NK-92 treated with Interleukin-12 subunit alpha and Interleukin-12 subunit beta, amount 100 ng/mL, for 24 hours (cell line): ENCODE measurements at places on chromosomes 7 and 10.

DNA sequence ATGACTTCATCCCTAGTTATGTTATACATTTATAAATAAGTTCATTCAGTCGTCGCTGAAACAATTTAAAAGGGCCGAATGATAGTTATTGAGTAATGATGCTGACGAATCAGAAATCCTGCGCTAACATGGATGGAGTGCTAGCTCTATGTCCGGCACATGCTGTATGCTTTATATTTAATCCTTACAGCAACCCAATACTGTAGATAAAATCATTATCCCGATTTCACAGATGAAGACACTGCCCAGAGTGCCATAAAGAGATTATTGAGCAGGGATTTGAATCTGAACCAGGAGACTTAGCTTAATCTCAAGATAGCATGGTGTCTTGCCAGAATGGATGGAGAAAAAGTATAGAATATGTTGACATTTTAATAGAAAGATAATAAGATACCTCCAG, 1.1 kb upstream of the ICA1 start:
- no peak for DNase-seq

DNA sequence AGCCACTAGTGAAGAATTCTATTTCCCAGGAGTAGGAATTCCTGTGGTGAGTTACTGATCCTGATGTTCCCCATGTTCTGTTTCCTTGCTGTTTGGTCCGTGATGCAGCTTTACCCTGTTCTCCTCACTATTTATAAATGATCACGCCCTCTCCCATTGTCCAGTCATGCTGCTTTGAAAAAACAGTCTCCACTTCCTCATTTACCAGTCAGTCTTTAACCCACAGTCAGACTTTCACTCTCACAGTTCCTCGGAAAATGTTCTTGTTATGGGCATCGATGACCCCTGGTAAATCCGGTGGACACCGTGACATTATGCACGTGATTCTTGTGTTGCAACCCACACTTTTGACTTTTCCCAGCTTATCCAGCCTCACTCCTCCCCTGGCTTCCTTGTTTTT, 14.4 kb downstream of the SCIN start:
- DNase-seq, result no peak

DNA sequence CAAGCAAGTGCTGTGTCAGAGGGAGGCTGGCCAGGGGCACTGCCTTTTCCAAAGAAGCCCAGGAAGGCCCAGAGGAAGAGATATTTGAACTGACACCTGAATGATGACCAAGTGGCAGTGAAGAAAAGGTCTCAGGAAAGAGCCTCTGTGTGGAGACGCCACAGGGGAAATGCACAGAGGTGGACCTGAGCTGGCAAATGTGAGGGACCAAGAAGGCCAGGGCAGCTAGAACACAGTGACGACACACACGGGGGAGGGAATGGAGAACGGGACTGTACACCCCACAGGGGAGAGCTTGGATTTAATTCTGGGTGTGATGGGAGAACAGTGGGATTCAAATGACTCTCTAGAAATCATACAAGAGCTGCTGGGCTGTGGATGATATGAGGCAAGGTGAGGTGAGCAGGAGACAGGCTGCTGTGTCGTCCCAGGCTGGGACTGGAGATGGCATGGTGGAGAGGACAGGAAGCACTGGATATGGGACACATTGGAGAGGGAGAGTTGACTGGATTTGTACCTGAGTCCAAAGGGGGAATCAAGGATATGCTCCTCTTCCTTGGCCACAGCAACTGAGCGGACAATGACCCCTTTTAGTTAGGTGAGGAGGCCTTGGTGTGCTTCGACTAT, 84.2 kb upstream of the DDC start:
- no peak for DNase-seq

DNA sequence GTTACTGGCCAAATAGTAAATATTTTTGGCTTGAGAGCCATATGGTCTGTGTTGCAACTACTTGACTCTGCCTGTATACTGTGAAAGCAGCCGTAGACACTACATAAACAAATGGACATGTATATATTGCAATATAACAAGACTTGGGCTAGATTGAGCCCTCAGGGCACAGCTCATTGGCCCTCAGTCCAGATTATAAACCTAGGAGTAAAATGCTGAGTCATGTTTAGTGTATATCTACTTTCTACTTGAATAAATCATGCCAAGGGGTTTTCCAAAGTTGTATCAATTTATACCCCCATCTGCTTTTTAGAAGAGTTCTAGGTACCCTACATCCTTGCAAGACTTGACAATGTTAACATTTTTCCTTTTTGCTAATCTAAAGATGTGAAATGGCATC, 27.4 kb upstream of the POU6F2 start:
- DNase-seq, result no peak

- no peak for DNase-seq
Observed at GRCh38 chr7:52283335-52283734, 752.1 kb upstream of the POM121L12 start.

DNA sequence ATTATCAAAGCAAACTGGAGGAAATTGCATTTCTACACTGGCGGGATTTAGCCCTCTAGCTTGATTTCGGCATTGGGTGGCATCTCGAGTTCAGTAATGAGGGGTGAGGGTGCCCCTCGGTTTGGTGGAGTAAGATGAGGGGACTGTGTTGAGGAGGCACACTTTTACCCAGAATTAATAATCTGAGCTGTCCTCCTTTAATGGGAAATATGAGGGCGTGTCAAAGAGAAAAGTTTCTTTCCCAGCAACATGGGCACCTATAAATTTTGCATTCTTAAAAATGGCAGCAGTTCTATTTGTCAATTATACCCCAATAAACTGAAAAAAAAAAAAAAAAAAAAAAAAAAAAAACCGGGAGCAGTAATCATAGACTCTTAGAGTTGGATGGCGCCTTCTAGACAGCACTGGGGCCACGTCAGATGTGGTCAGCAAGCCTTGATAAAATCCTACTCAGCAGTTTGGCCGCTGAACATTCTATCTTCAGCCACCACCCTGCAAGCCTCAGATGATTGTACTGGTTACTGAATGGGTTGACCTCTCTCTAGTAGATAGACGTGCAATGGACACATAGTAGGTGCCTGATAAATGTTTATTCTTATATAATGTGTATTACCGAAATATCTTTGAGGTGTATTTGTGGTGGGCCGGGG, 931 bp downstream of the PAPSS2 start:
- no peak for DNase-seq

DNA sequence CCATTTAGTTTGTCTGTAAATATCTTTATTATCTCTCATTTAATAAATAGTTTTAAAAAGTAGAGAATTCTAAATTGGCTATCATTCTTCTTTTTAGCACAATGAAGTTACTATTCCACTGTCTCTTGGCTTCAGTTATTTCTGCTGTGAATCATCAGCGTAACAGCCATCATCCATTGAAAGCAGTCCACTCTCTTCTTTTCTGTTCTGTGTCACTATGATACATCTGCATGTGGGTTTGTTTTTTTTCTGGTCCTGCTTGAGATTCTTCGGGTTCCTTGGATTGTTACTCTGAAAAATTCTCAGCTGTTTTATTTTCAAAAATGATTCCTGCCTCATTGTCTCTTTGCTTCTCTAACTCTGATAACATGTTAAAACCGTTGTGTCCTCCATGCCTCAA, 52.5 kb downstream of the CSGALNACT2 start:
- no peak for DNase-seq

DNA sequence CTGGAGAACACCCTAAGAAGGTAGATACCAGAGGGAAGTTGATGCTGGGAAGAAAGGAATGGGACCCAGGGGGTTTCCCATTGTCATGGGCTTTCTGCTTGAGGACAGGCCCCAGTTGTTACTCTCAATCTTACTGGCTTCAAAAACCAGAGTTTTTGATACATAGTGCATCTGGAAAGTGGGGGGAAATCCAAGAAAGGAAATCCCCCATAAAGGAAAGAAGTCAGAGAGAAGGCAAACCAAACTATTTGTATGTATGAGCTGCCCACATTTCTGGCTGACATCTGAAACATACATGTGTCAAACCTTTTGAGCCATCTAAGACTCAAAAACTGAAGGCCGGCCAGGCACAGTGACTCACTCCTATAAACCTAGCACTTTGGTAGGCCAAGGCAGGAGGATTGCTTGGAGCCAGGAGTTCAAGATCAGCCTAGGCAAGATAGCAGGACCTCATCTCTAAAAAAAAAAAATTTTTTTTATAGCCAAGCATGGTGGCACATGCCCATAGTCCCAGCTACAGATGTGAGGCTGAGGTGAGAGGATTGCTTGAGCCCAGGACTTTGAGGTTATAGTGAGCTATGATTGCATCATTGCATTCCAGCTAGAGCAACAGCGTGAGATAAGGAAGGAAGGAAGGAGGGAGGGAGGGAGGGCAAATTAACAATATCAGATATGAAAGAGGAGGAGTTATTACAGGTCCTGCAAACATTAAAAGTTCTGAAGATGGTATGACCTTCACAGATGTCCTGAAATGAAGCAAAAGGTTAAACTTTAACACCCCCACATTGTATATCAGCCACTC, 6.7 kb upstream of the COA1 start:
- DNase-seq, result no peak

DNA sequence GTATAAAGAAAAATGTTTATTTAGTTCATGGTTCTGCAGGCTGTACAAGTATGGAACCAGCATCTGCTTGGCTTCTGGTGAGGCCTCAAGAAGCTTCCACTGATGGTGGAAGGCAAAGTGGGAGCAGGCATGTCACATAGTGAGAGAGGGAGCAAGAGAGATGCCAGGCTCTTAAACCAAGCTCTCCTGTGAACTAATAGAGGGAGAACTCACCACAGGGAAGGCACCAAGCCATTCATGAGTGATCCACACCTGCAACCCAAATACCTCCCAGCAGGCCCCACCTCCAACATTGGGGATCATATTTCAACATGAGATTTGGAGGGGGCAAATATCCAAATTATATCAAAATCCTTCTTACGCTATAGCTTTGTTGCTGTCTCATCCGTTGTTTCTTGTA, 113.1 kb downstream of the CPED1 start:
- DNase-seq, result no peak

DNA sequence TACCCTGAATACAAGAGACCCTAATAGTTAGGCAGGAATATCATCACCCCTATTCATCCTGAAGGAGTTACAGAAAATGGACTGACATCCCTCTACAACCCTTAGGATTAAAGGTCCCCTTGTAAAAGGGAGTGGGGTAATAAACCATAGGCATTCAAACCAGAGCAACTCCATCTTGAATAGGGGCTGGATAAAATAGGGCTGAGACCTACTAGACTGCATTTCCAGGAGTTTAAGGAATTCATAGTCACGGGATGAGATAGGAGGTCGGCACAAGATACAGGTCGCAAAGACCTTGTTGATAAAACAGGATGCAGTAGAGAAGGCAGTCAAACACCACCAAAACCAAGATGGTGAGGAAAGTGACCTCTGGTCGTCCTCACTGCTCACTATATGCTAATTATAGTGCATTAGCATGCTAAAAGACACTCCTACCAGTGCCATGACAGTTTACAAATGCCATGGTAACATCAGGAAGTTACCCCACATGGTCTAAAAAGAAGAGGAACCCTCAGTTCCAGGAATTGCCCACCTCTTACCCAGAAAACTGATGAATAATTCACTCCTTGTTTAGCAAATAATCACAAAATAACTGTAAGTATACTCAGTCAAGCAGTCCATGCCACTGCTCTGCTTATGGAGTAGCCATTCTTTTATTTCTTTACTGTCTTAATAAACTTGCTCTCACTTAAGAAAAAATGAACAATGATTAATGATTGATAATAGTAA, 37.2 kb downstream of the CUBN start:
- no peak for DNase-seq

DNA sequence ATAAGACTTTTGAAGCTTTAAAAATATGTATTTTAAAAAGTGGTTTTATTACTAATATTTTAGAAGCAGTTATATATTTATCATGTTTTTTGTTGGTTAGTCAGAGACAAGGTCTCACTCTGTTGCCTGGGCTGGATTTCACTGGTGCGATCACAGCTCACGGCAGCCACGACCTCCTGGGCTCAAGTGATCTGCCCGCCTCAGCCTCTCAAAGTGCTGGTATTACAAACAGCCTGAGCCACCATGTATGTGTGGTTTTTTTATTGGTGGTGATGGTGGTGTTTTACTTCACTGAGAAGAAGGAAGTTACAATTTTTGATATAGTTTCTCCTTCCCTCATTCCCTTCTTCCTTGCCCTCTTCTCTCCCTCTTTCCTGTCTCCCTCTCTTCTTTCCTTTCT, 13.4 kb downstream of the NHLRC2 start:
- DNase-seq, result no peak

- no peak for DNase-seq
Observed at GRCh38 chr7:28430616-28431015, 18.3 kb downstream of the CREB5 start.

- DNase-seq, result no peak
Observed at GRCh38 chr10:119395280-119396007, 147.1 kb downstream of the RGS10 start.

DNA sequence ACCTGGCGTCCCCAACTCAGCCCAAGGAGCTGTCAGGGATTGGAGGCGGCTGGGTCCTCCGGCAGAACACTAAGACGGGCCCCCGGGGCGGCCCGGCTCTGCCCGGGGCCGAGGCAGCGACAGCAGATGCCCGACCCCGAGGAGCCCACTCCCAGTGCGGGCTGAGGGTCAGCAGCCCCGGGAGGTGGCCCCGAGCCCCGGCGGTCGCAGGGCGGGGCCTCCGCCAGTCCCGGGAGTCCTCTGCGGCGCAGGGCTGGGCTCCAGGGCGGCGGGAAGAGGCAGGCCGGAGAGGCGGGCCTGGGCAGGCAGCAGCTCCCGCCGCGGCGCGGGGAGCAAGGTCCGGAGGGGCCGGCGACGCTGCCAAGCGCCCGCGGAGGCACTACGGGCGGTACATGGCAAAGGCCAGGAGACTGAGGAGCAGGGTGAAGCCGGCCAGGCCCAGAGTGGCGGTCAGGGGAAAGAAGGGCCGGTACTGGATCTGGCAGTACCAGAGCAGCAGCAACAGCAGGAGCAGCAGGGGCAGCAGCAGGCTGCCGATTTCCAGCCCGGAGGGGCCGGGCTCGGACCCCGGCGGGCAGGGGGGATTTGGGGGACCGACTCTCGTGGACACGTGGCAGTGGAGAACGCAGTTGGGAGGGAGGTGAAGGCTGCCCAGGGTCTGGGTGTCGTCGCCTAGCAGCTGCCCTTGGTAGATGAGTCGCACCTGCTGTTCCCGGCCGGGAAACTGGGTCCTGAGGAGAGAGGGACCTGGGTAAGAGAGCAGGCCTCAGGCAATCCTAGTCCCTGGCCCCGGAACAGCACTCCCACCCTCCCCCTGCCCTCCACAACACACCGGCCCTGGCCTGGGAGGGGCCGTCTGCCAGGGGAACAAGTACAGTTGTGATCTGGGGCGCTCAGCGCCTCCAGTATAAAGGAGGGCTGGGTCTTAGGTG, 827 bp upstream of the FASTK start:
- DNase-seq, result no peak
